Erythroblast (primary cell): ENCODE measurements at places on chromosomes 1 and 21.
A peak's percentile ranks its signal among the peaks of the same experiment; 100 is the strongest.

DNA sequence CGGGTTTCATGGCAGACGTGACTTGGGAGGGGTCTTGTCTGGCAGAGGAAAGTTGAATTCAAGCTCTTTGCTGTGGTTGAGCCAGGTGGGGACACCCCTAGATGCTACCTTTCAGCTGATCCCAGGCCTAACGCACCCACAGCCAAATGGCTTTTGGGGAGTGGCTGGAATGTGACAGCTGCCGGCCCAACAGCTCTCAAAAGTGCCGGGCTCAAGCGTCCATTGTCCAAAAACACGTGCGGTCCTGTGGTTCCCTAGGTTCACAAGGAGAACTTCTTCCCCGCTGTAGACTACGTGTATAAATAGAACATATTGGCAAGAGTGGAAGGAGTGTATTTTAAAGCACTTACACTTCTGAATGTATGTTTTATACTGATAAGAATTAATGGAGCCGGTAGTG lies 87.1 kb upstream of the ARHGEF16 start:
- no peak for DNase-seq

DNA sequence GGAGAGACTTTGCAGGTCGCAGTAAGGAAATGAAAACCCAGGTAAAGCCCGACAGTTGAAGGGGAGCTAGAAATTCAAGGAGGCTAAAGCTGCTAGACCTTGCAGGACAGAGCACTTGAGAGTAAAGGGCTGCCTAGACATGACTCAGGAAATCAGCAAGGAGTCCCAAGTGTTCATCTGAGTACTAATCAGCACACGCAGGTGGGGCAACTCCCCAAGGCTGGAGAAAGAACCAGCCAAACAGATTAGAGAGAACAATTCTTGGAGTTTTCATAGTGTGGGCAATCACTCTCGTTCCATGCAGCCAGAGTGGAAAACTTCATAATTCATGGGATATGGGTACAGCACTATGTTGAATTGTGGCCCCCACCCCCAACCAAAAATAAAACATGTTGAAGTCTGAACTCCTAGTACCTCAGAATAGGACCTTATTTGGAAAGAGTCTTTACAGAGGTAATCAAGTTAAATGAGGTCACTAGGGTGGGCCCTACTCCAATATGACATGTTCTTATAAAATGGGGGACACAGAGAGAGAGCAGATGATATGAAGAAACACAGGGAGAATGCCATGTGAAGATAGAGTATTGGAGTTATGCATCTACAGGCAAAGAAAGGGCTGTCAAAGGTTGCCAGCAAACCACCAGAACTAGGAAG lies 28.0 kb downstream of the SYDE2 start:
- peak; percentile 75 for DNase-seq

GRCh38 chr1:20552728-20553445 lies 514 bp downstream of the FAM43B start:
- no peak for DNase-seq

DNA sequence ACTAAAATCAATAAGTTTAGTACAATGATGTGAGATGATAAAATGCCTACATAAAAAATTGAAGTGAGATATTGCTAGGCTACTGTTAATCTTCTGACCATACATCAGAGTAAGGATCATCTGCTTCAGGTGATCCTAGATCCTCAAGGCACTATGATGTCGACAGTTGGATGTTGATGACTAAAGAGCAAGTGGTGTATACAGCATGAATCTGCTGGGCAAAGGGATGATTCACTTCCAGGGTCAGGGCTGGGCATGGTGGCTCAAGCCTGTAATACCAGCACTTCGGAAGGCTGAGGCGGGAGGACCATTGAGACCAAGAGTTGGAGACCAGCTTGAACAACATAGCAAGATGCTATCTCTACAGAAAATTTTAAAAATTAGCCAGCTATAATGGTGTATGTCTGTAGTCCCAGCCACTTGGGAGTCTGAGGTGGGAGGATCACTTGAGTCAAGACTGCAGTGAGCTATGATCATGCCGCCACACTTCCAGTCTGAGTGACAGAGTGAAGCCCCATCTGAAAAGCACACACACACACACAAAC lies 24.6 kb downstream of the NUF2 start:
- peak; percentile 5 for DNase-seq

DNA sequence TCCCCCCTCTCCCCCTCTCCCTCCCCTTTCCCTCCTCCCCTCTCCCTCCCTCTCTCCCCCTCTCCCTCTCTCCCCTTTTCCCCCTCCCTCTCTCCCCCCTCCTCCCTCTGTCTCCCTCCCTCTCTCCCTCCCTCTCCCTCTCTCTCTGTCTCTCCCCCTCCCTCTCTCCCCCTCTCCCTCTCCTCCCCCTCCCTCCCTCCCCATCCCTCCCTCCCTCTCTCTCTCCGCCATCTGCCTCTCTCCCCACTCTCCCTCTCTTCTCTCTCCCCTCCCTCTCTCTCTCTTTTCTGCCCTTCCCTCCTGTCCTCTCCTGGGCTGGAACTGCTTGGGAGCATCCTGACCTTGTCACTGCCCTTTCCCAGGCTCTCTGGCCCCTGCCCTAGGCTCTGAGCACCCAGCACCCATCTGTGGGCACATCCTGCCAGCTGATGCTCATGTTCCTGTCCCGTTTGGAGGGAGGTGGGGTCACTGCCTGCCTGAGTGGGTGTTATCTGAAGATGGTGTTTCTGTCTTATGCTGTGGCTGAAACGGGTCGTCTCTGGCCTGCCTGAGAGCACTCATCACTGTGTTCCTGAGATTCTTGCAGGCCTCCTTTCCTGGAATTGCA lies 10.8 kb downstream of the FTCD start:
- DNase-seq, result no peak

DNA sequence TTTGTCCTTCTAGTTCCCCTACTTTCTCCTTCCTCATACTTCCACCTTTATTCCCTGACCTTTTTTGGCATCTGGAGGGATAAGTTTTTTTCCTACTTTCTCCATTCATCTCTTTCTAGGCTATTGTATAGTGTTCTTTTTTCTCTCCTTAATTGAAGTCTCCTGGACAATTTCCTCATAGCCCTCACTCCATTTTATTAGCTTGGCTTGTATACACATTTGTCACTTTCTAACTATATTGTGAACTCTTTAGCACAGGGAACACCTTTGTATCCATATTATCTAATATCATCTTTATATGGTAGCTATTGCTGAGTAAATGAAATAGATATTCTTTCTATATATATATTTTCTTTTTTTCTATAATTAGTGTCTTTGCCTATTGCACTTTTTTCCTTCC lies 47.6 kb downstream of the TMED5 start:
- DNase-seq, result no peak
